ENCODE measurements at places on chromosomes 1 and 21.

DNA sequence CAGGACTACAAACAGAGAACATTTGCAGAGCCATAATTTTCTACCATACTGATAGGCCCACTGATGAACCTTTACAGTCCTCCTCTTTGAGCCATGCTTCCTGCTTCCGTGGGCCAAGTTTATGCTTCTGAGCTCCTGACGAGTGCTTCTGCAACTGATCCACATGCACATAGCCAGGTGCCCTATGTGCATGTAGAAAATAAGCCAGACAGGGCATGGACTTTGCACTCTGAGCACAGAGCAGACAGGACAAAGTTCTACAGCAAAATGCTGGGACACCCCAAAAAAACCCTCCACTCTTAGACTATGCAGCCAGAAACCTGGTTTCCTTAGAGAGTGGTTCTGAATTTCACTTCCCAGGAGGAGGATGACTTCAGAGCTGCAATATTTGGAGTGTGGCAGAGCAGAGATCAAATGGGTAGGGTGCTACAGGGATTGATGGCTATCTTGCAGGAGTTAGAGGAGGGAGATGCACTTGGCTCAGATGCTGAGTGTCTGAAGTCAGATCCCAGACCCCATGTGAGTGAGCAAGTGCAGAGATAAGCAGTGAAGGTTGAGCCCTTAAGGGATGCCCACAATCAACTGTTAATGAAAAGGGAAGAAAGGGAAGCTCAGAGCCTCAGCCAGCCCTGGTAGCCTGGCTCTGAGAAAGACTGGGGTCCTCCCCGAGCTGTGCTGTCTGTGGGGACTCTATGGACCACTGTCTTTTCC, 230.9 kb downstream of the DUSP10 start:
- DNase-seq: no peak

- no peak for DNase-seq
These were observed 148.9 kb upstream of the RUNX1 start for GRCh38 chr21:35197992-35198431.

- DNase-seq: no peak
These were observed 90.1 kb downstream of the PGBD5 start for GRCh38 chr1:230335861-230336522.

DNA sequence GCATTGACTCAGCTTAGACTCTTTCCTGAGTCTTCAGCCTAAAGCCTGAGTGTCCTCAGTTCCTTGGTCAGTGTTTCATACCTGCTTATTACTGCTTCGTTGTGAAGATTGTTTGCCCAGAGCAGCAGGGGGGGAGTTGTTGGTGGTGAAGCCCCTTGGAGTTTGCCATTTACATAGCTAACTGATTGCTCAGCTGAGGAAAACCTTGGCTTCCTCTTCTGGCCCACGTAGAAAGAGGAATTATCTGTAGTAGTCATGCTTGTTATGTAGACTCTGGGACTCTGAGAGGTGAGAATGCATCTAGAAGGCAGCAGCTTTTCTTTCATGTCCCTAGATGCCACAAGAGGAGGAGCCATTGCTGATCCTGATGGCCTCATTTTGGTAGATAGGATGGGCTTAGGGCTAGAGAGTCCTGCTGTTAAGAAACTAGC, 125.9 kb downstream of the MAST2 start:
- no peak for DNase-seq

DNA sequence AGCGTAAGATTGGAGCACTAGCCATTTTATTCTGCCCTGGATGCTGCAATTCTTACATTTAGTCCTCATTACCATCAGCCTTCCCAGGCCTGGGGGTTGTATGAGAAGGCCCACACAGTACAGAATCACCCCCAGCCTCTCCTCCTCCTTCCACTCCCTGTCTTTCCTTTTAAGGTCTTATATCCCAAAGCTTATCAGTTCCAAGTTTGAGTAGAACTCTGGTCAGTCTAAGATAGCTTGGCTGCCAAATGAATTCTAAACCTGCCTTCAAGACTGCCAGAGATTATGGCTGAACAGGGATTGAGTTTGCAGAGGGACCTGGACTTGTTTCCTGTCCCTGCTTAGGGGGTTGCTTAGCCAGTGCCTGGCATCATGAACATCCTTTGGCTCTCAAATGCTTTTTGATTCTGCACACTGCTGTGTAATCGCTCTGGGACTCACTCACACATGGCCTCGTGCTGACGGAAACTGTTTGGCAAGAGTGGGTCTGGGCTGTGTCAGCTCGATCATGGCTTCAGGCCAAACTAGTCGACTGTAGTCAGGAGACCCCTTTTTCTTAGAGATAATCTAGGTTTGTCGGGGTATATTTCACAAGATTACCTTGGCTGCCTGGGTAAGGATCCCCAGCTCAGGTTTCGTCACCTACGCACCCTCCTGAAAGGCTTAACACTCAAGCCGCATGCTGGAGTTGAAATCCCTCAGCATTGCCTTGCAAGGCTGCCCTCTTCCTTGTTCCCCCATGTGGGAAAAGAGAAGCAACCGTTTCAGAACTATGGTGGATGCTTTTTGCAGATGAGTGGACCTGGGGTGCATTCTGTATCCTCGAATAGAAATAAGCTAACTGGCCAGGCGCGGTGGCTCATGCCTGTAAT, 252.6 kb downstream of the NFIA start:
- no peak for DNase-seq

DNA sequence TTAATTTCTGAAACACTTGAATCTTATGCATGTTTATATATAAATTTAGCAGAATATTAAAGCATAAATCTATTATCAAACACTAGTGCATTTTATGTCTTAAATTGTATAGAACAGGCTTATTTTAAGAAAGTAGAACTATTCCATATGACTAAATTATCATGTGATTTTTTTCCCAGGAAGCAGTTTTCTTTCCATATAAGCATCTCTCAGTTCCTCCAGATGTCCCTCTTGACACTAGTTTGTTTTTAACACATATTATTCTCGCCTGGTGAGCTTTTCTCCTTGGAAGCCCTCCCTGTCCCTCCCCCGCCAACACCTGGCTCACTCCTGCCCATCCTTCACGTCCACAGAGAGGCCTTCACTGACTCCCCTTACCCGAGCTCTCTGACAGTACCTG, 48.3 kb upstream of the BCAR3 start:
- DNase-seq: no peak

GRCh38 chr1:165387505-165387904, 31.0 kb upstream of the LMX1A start:
- no peak for DNase-seq
